Glutamatergic neuron (in vitro differentiated cells): ENCODE measurements at places on chromosomes 4 and X.

GRCh38 chr4:120704538-120704937 is 218.0 kb downstream of the PRDM5 start:
- no peak for DNase-seq

GRCh38 chrX:25287521-25287920 is 271.8 kb upstream of the ARX start:
- DNase-seq, result no peak

GRCh38 chr4:107856901-107857300 is 32.2 kb downstream of the SGMS2 start:
- DNase-seq, result no peak

DNA sequence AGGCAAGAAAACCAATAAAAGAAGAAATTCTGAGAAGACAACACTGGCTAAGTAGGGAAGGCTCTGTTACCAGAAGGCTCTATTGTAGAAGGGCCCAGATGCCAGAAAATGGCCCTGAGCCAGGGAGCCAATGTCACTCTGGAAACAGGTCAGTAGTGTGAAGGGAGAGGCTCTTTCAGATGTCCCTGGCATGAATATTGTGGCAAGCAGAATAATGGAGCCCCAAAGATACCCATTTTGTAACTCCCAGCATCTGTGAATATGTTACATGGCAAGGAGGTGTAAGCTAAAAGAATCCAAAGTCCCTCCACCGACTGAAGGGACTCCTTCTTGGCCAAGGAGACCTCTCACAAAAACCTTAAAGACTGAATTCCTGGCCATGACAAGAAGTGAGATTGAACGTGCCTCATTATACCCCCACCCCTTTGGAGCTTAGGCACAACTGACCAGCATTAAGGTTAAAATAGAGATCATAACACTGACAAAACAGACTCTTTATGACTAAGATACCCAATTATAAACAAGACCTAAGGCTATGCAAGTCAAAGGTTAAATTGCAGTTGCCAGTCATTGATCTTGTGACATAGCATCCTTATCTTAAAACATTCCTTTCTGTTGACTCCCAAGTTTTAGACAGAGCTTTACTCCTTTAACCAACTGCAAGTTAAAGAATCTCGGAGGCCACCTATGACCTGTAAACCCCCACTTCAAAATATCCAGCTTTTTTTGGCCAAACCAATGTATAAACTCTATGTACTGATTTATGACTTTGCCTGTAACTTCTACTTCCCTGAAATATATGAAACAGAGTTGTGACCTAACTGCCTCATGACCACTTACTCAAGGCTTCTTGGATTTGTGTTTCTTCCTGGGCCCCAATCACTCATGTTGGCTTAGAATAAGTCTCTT is 42.2 kb upstream of the SMIM10 start:
- DNase-seq, result no peak

GRCh38 chrX:45806410-45807121 is 605.9 kb upstream of the DIPK2B start:
- no peak for DNase-seq
